Vagina (tissue), 2 donors: ENCODE measurements at places on chromosomes 1 and 21.

GRCh38 chr1:162144853-162145252, 75.4 kb downstream of the NOS1AP start:
- H3K36me3 ChIP-seq: no peaks in the 10 kb centered on the region
- H3K4me1 ChIP-seq: no peaks in the 10 kb centered on the region
- H3K4me3 ChIP-seq: no peak overlapping the region
- no peak overlapping the region for H3K27ac ChIP-seq
- no peak for DNase-seq

GRCh38 chr1:116878804-116879477, 30.8 kb upstream of the PTGFRN start:
- no peaks in the 10 kb centered on the region for H3K36me3 ChIP-seq
- peak overlapping the region; percentile 68 for H3K27ac ChIP-seq
- H3K27me3 ChIP-seq: no peaks in the 10 kb centered on the region
- H3K4me1 ChIP-seq: peaks cover 30% of the 10 kb centered on the region

GRCh38 chr1:239587066-239587465, 200.7 kb downstream of the CHRM3 start:
- H3K4me1 ChIP-seq: no peaks in the 10 kb centered on the region
- no peak overlapping the region for H3K27ac ChIP-seq
- no peaks in the 10 kb centered on the region for H3K27me3 ChIP-seq

- H3K27me3 ChIP-seq: no peaks in the 10 kb centered on the region
- no peak overlapping the region for H3K4me3 ChIP-seq
- no peaks in the 10 kb centered on the region for H3K4me1 ChIP-seq
- H3K36me3 ChIP-seq: peaks cover 44% of the 10 kb centered on the region
- no peak for DNase-seq
Measured at GRCh38 chr1:40462956-40463590, 12.8 kb downstream of the ZFP69B start.

DNA sequence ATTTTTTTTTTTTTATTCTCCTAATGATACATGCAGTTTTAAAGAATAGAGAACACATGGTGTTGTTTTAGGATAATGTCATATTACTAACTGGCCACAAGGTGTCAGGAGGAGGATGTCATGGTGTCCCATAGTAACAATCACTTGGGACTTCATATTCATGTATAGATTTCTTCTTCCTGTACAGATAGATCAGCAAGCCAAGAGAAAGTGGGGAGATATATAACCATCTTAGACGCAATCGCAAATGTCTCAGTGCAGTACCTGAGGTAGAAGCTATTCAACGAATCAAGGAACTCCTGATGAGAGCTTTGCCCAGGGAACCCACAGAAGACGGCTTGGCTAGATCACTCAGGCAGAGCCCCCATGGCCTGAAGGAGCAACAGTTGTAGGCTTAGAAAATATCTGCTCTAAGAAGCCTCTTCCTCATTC, 12.3 kb downstream of the OR2T11 start:
- H3K4me3 ChIP-seq: no peak overlapping the region
- no peak for DNase-seq
- no peaks in the 10 kb centered on the region for H3K4me1 ChIP-seq
- no peak overlapping the region for H3K27ac ChIP-seq
- no peaks in the 10 kb centered on the region for H3K36me3 ChIP-seq

- H3K27me3 ChIP-seq: no peaks in the 10 kb centered on the region
- no peak overlapping the region for H3K27ac ChIP-seq
Measured at GRCh38 chr1:145773423-145773822, 50.5 kb downstream of the RNF115 start.

GRCh38 chr1:97379387-97380075, 541.3 kb downstream of the DPYD start:
- H3K27me3 ChIP-seq: no peaks in the 10 kb centered on the region
- no peaks in the 10 kb centered on the region for H3K36me3 ChIP-seq
- no peak overlapping the region for H3K4me3 ChIP-seq

DNA sequence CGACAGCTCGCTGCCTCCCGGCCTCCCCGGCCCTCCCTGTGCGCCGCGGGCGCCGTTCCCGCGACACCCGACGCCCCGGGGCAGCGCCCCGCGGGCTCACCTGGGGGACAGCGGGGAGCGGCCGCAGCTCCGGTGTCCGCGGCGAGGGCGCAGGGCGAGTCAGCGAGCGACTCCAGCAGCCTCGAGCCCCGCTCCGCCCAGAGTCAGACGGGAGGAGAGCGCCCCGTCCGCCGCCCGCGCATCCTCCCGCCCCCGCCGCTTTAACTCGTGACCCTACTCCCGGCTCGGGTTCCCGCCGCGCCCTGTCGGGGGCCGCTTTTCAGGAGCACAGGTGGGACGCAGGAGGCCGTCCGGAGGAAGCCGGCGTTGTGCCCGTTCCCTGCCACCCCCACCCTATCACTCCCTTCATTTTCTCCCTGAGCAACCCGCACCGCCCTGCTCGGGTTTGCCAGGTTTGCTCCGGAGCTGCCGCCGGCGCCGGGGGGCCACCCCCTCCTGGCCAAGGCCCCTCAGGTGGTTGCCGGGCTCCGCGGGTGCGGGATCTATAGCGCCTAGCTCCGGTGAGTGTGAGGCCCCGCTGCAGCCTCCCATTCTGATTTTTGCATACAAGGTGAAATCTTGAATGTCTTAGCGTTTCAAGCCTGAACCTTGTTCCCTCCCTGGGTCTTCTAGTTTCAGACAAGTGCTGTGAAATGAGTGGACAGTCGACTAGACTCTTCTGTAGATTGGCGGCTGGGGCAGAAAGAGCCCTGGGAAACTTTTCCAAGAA, at the start of gene MCOLN3:
Gene MCOLN3, minus strand, starts transcription at position 205 of the 769 bp plus-strand sequence. CDS start 3,140 bp downstream, outside the sequence.
- no peak for DNase-seq
- no peaks in the 10 kb centered on the region for H3K36me3 ChIP-seq
- H3K4me1 ChIP-seq: peaks cover 4% of the 10 kb centered on the region
- peaks cover 6% of the 10 kb centered on the region for H3K27me3 ChIP-seq
- peak within 1 kb of the TSS; percentile 50 for H3K4me3 ChIP-seq

DNA sequence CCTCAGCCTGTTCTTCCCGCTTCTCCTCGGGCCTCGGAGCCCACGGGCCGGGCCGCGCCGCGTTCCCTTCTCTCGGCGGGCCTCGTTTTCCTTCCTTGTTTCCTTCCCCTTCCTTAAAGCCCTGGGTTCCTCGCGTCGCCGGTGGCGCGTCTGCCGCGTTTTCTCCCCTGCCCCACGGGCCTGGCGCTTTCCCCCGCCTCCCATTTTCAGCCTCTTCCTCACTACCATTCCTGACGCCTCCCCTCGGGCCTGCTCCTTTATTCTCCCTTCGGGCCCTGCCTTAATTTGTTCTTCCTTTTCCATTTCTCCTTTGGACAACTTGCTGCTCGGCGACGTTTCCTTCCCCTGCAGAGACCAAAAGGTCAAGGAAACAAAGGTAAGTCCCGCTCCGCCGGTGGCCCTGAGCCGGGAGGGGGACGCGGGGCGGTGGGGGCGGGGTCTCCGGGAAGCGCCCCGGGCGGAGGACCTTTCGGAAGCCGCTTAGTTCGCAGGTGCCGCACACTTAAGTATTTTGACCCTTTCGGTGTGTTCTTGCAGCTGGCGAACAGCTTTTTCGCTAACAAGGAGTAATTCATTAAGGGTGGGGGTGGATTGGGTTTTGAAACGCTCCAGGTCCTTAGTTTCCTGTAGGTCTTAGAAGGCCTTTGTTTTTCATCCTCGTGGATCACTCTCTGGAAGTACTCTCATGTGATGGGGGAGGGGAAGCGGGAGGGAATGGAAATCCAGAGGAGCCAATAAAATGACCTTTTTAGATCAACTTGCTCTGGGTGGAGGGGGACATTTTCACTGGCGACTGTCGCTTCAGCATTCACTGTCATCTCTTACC, 780 bp downstream of the YTHDF2 start:
- H3K36me3 ChIP-seq: peaks cover 16% of the 10 kb centered on the region
- peak overlapping the region; percentile 85 for H3K4me3 ChIP-seq
- peaks cover 56% of the 10 kb centered on the region for H3K4me1 ChIP-seq
- DNase-seq: no peak
- peak overlapping the region; percentile 85 for H3K27ac ChIP-seq

GRCh38 chr1:9787702-9788101, 36.1 kb downstream of the CLSTN1 start:
- DNase-seq: no peak
- H3K4me1 ChIP-seq: peaks cover 35% of the 10 kb centered on the region
- no peak overlapping the region for H3K27ac ChIP-seq
- H3K36me3 ChIP-seq: no peaks in the 10 kb centered on the region

- H3K4me3 ChIP-seq: no peak overlapping the region
- H3K27me3 ChIP-seq: no peaks in the 10 kb centered on the region
- no peak overlapping the region for H3K27ac ChIP-seq
- no peaks in the 10 kb centered on the region for H3K4me1 ChIP-seq
Measured at GRCh38 chr1:97832481-97832880, 88.4 kb downstream of the DPYD start.
